ENCODE measurements at places on chromosomes 12 and 14.

DNA sequence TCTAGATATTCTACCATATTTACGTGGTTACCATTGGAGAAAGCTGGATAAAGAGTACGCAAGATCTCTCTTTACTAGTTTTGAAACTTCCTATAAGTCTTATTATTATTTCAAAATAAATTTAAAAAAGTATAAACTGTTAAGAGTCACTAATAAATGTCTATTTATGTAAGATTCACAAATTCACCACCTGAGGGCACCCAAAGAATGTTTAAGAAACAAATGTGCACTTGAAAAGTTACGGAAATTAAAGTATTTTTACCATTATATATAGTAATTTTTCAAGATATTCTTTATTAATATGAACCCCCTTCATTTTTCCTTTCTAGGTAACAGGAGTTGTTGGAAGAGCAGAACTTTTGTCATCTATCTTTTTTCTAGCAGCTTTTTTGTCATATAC is 11.9 kb downstream of the TMTC3 start:
- H3K27ac ChIP-seq = no peak overlapping the region
- H3K36me3 ChIP-seq = peaks cover 1% of the 10 kb centered on the region
- H3K4me3 ChIP-seq = no peak overlapping the region
- no peaks in the 10 kb centered on the region for H3K4me1 ChIP-seq
- no peaks in the 10 kb centered on the region for H3K27me3 ChIP-seq
- DNase-seq = no peak

GRCh38 chr12:132248453-132249167 is 80.8 kb downstream of the GALNT9 start:
- no peak overlapping the region for H3K27ac ChIP-seq
- no peak overlapping the region for H3K4me3 ChIP-seq
- H3K4me1 ChIP-seq = no peaks in the 10 kb centered on the region
- no peaks in the 10 kb centered on the region for H3K27me3 ChIP-seq
- DNase-seq = no peak

- no peak overlapping the region for H3K4me3 ChIP-seq
- H3K4me1 ChIP-seq = peaks cover 19% of the 10 kb centered on the region
- no peaks in the 10 kb centered on the region for H3K36me3 ChIP-seq
- no peaks in the 10 kb centered on the region for H3K27me3 ChIP-seq
Observed at GRCh38 chr14:90791486-90791885, 24.7 kb downstream of the TTC7B start.

- no peak overlapping the region for H3K27ac ChIP-seq
- DNase-seq = no peak
- no peaks in the 10 kb centered on the region for H3K36me3 ChIP-seq
- no peak overlapping the region for H3K4me3 ChIP-seq
- H3K4me1 ChIP-seq = no peaks in the 10 kb centered on the region
- no peaks in the 10 kb centered on the region for H3K27me3 ChIP-seq
Observed at GRCh38 chr14:90105756-90106155, 44.0 kb downstream of the KCNK13 start.

GRCh38 chr12:67754933-67755697 is 106.6 kb downstream of the DYRK2 start:
- no peaks in the 10 kb centered on the region for H3K4me1 ChIP-seq
- no peak overlapping the region for H3K4me3 ChIP-seq
- H3K27ac ChIP-seq = no peak overlapping the region

All from keratinocyte (primary cell).